Kidney capillary endothelial cell (primary cell): ENCODE measurements at places on chromosomes 5 and 9.

GRCh38 chr9:14373336-14373666, 59.4 kb upstream of the NFIB start:
- no peak for DNase-seq

DNA sequence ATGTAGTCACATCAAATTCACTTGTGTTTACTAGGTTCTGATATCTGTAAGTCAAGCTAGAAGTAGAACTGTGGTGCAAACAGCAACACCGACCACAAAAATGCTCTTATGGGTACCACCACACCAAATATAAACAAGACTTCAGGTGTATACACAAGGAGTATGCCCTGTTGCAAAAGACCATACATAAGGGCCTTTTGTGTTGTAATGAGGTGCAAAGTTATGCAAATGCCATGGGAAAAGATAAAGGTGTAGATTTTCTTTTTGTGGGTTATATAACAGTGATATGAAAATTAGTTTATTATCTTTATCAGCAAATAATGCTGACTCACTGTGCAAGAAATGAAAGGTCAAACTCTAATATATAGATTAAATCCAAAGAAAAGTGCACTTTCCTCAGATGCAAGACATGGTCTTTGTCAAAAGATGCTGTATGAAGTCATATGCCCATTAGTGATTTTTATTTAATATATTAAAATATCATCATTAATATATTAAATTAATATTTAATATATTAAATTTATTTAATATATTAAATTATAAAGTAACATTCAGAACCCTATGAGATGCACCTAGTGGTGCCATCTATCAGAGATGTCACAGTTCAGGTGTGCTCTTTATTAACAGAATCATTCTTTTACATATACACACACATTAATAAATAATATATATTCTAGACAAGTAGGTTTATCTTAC, 26.7 kb upstream of the ALDH1A1 start:
- DNase-seq = no peak

GRCh38 chr5:15604986-15605385, 105.0 kb downstream of the FBXL7 start:
- DNase-seq = no peak

GRCh38 chr9:124507880-124508423, 753 bp upstream of the NR5A1 start:
- DNase-seq = no peak

DNA sequence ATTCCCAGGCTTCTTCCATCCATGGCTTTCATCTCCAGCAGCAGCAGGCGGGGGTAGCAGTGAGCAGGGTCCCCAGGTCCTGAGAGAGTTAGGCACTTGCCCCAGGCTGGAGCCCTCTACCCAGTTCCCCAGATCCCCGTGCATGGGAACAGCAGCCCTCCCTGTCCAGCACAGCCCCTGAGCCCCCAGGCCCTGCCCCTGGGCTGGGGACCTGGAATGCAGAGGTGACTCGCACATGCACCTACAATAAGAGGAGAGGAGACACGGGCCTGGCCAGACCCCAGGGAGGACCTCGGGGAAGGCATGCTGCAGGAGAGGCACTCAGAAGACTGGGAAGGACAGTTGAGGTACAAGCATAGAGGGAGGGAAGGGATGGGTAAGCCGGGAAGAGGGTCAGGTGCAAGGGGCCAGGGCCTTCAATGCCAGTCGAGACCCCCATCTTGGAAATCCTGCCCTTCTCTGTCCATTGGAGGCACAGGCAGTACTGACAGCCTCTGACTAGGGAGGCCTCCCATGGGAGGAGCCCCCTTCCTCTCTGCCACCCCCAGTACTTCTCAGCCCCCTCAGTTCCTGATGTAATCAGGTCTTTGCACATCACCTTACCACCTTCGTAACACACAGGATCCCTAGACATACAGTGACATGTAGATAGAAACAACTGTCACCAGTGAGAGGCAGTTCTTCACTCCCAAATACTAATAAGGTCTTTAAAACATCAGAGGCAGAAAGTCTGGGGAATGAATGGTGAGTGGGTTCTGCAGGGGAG, 135.3 kb upstream of the LMX1B start:
- no peak for DNase-seq

GRCh38 chr9:126587187-126588185, 26.2 kb upstream of the LMX1B start:
- no peak for DNase-seq

- DNase-seq = peak; percentile 45
Observed at GRCh38 chr9:135087489-135087792, at the start of gene OLFM1. Gene OLFM1 (plus strand): TSS chr9:135087668. CDS start chr9:135087990, 322 bp downstream.

- no peak for DNase-seq
Observed at GRCh38 chr9:2603621-2604020, 18.0 kb upstream of the VLDLR start.

- no peak for DNase-seq
Observed at GRCh38 chr5:1105350-1106265, 6.3 kb downstream of the SLC12A7 start.

- peak; percentile 68 for DNase-seq
Observed at GRCh38 chr5:10595672-10596309, 31.9 kb downstream of the ANKRD33B start.

GRCh38 chr5:170075696-170076095, 30.0 kb upstream of the FOXI1 start:
- DNase-seq = no peak

DNA sequence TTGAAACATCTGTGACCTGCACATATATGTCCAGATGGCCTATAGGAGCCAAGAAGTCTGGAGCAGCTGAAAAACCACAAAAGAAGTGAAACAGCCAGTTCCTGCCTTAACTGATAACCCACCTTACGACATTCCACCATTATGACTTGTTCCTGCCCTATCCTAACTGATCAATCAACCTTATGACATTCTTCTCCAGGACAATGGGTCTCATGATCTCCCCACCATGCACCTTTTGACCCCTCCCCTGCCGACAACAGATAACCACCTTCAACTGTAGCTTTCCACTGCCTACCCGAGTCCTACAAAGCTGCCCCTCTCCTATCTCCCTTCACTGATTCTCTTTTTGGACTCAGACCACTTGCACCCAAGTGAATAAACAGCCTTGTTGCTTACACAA, 233.8 kb downstream of the CCDC171 start:
- DNase-seq = no peak

DNA sequence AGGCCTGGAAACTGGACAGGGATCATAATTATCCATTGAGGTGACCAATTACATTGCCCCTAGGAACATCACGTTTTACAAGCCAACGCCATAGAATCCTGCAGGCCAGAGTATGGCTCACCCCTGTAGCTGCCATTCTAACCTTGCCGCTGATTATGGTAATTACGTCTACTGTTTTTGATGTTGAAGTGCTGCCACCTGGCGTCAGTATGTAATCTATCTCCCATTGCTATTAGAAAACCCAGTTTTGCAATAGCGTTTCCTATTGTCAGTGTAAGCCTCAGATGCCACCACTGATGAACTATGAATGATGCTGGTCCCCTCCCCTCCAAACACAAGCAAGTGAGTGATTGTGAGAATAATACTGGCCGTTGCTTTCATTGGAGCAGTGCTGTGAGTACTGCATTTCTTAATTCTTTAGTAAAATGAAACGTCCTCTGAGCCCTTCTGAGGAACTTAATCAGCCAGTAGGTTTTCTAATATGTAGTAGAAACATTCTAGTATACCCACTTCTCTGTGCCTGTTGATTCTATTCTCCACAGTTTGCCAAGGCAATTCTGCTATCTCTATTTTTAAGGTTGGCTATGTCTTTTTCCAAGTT, 100.5 kb upstream of the NMUR2 start:
- peak; percentile 21 for DNase-seq

DNA sequence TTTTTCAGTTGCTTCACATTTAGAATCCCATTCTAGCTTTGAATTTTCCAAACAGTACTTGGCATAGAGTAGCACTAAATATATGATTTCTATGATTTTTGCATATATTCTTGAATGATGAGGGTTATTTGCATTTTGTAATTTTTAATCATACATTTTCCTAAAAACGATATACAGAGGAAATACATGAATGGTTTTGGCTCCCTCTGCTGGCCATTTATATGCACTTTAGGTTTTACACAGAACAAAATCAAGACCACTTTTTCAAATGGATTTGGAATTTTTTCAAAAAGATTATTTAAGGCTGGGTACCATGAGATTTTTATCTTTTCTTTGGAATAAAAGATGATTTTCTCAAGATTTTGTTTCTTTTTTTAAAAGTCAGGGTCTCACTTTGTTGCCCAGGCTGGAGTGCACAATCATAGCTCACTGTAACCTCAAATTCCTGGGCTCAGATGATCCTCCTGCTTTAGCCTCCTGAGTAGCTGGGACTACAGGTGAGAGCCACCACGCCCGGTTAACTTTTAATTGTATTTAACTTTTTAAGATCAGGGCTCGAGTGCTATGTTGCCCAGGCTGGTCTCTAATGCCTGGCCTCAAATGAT, 16.7 kb upstream of the COMMD10 start:
- peak; percentile 55 for DNase-seq
